ENCODE measurements at places on chromosomes 3 and 15.

DNA sequence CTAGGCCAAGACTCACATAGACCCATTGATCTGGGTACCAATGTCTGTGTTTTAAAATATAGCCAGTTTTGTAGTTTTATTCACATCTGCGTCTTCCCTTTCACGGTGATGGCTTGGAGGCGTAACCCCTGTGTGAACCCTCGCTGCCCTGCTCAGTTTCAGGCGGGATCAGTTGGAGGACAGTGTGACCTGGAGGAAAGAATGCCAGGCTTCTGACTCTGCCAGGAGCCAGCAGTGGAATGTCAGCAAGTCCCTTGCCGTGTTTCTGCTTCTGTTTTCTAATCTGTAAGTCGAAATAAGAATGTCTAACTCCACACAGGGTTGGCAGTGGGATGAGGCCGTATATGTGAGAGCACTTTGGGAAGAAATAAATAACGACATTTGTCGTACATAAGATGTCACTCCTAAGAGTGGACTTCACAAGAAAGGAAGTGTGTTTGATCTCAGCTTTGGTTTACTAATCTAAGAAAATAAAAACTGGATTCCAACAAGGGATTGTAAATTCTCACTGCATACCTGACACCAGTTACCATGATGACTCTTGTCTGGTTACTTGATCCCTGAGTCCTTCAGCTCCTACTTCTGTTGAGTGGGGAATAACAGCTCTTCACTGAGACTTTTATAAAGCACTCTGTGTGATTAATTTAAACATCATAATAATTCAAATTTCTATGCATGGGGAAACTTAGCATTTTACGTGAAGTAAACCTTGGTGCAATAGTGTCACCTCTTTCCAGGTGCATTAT lies 6.3 kb upstream of the CA12 start:
- DNase-seq = no peak

GRCh38 chr15:68508485-68509189 lies 70.2 kb upstream of the CORO2B start:
- no peak for DNase-seq

- no peak for DNase-seq
These were observed 54.6 kb downstream of the TM4SF4 start for GRCh38 chr3:149529099-149529498.

DNA sequence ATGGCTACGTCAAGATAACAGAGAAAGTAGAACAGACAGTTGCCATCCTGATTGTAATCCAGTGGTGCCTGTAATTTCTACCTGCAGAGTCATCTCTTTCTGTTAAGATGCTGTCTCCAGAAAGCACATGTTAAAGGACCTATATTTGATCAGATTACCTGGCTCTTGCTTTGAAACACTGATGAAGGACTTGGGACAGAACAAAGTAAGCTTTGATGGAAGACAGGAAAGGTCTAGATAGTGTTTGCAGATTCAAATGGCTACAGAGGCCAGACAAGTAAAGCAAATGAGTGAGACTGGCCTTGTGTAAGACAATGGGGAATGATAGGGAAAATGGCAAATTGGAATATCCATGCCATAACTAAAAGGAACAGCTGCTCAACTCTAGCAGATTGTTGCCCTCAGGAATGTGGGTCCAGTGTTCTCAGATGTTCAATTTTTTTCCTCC lies 1.8 kb upstream of the GSK3B start:
- DNase-seq = no peak

DNA sequence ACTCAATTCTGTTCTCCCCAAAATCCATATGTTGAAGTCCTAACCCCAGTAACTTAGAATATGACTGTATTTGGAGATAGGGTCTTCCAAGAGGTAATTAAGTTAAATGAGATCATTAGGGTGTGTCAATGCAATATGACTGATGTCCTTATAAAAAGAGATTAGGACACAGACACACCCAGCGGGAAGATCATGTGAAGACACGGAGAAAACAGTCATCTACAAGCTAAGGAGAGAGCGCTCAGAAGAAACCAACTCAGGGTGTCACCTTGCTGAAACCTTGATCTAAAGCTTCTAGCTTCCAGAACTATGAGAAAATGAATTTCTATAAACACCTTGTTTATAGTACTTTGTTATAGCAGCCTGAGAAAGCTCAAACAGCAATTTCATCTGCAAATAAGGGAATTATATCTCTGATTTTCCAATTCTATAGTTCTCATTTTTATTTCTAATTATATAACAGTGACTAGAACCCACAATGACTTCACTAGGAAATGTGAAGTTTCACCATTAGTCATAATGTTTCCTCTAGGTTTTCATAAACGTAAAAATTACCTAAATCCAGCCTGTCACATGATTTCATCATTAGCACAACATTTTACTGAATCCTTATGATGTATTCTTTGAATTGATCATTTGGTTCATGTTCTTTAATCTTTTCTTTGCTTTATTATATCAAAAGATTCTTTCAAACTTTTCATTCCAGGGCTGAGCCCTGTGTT lies 459.1 kb upstream of the MDFIC2 start:
- DNase-seq = no peak

DNA sequence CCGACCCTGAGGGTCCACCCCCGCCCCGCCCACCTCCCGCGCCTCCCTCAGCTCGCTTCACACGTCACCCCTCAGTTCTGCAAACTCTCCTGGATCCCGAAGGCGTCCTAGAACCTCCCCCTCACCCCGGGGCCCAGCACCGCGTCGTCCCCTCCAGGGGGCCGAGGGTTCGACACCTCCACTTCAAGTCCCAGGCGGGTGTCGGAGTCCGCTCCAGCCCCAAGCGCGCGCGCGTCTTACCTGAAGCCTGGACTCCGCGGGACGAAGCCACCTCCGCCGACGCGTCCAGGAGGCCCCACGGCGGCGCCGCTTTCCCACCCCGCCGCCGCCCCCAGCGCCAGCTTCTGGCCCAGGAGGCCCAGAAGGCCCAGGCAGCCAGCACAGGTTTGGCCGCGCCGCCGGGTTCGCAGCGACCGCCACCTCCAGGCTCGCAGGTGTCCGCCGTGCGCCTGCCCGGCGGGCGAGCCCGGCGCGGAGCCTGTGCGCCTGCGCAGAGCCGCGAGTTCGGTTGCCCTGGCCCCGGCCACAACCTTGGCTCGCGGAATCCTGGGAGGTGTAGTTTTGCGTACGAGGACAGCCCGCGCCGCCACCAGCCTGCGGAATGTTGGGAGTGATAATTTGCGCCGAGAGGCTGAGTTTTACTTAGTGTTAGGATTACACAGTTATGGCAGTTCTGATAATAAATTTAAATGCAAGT lies at the start of gene POMGNT2:
POMGNT2 (minus strand) TSS at position 484 of the 697 bp plus-strand sequence. CDS start 24,648 bp downstream, outside the sequence.
- peak; percentile 94 for DNase-seq

DNA sequence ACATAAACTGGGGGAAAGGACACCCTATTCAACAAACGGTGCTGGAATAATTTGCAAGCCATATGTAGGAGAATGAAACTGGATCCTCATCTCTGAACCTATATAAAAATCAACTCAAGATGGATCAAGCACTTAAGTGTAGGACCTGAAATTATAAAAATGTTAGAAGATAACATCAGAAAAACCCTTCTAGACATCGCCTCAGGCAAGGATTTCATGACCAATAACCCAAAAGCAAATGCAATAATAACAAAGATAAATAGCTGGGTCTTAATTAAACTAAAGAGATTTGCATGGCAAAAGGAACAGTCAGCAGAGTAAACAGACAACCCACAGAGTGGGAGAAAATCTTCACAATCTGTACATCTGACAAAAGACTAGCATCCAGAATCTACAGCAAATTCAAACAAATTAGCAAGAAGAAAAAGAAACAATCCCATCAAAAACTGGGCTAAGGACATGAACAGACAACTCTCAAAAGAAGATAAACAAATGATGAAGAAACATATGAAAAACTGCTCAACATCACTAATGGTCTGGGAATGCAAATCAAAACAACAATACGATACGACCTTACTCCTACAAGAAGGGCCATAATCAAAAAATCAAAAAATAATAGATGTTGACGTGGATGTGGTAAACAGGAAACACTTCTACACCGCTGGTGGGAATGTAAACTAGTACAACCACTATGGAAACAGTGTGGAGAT lies 408.7 kb downstream of the CNTN6 start:
- DNase-seq = no peak

DNA sequence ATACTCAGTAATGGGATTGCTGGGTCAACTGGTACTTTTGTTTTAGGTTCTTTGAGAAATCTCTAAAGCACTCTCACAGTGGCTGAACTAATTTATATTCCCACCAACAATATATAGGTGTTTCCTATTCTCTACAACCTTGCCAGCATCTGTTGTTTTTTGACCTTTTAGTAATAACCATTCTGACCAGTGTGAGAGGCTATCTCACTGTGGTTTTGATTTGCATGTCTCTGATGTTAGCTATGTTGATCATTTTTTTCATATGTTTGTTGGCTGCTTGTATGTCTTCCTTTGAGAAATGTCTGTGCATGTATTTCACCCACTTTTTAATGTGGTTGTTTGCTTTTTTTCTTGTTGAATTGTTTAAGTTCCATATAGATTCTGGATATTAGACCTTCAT lies 98.2 kb upstream of the DCBLD2 start:
- no peak for DNase-seq

DNA sequence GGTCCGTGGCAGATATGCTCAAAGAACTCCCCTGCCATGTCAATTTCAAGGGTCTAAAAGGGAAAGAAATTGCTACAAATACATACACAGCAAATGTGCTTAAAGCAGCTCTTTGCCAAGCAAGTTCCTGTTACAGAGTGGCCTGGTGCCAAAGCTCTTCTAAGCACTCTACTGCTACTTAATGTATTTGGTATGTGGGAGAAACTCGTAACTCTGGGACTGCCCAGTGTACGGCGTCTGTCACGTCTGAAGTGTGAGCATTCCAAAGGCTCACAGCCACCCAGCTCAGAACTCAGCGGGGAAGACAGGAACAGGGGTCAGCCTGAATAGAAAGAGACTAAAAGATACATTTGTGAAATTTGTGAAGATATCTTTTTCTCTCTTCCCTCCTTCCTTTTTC lies 54.6 kb downstream of the RBMS3 start:
- peak; percentile 49 for DNase-seq

- DNase-seq = no peak
These were observed 195.9 kb upstream of the LRRN1 start for GRCh38 chr3:3603351-3603750.

GRCh38 chr3:188649521-188649920 lies 495.6 kb downstream of the LPP start:
- DNase-seq = no peak

DNA sequence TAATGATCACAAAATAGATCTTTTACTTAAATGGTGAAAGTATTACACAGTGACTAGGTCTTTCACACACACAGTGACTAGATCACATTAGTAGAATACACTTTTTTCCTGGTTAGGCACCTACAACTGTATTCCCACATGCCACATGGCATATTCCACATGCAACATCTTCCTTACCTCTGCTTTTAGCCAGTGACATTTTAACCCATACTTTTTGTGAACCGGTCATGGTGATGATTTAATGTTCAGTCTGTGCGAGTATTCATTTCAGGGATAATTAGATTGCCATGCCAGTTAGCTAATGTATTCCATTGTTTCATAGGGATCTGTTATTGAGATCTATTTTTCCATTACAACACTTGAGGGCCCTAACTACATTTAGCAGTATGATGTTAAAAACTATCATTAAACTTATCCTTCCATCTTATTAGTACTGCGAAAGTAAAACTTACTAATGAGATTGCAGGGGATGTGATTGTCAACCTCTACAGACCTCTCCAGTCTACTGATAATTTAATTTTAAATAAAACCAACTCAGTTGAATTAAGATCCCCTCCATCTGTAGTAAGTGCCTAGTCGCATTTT lies 28.3 kb downstream of the TSEN2 start:
- no peak for DNase-seq

GRCh38 chr15:53978253-53978906 lies at the start of gene UNC13C:
Gene UNC13C (plus strand): TSS chr15:53978441. CDS start chr15:54012904, 34,463 bp downstream.
- no peak for DNase-seq

DNA sequence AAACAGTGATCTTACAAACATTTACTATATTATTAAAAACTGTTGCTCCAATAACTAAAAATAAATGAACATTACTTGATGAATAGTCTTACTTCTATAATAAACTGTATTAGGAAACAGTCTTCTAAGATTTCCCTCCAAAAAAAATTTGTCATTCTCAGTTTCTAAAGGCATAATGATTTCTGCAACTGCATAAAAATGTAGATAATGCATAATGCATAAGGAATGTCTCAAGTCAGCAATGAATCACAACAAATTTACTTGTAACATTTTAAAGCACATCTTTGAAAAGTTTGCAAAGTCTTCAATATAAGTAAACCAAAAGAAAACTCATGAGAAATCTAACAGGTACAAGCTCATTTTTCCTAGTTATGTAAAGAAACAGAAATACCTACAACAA lies 113.5 kb downstream of the VPS13C start:
- DNase-seq = no peak

Measured in LoVo (cell line).